CD4-positive, alpha-beta memory T cell (primary cell): ENCODE measurements at places on chromosomes 12 and 14. TPM values are rescaled to one million over a fixed set of nuclear protein-coding genes. Genes with fewer than 3 reads are reported as not detected.

DNA sequence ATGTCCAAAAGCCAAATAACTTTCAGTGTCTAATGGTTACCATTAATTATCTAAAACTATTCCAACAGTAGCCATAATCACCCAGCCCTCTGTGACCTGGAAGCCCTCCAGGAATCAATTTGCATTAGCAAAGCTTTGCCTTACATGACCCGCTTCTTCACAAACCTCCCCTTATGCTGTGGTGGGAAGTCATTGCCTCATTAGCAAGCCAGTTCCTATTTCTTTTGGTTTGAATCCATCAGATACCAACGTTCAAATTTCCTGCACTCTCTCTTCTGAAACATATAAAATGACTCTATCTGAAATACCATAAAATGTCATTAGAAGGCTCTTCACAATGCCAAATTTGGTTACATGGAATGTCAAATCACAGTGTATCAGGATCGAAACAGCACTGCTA, 268.3 kb upstream of the PRKD1 start:
- no peak for DNase-seq

GRCh38 chr14:103928011-103928890, at the start of gene TDRD9:
Gene TDRD9, plus strand, starts transcription at chr14:103928456. Its CDS starts 54 bp downstream, at chr14:103928510.
- peak; percentile 17 for DNase-seq

- DNase-seq: no peak
Measured at GRCh38 chr14:104545942-104546501, 33.5 kb upstream of the C14orf180 start.

GRCh38 chr12:54475537-54475936, 2.1 kb upstream of the GTSF1 start:
- no peak for DNase-seq

Gene ACSS3
- not detected for polyA plus RNA-seq

Gene MIP
- 0.09 TPM for polyA plus RNA-seq
